ENCODE measurements at places on chromosomes 4 and X.

DNA sequence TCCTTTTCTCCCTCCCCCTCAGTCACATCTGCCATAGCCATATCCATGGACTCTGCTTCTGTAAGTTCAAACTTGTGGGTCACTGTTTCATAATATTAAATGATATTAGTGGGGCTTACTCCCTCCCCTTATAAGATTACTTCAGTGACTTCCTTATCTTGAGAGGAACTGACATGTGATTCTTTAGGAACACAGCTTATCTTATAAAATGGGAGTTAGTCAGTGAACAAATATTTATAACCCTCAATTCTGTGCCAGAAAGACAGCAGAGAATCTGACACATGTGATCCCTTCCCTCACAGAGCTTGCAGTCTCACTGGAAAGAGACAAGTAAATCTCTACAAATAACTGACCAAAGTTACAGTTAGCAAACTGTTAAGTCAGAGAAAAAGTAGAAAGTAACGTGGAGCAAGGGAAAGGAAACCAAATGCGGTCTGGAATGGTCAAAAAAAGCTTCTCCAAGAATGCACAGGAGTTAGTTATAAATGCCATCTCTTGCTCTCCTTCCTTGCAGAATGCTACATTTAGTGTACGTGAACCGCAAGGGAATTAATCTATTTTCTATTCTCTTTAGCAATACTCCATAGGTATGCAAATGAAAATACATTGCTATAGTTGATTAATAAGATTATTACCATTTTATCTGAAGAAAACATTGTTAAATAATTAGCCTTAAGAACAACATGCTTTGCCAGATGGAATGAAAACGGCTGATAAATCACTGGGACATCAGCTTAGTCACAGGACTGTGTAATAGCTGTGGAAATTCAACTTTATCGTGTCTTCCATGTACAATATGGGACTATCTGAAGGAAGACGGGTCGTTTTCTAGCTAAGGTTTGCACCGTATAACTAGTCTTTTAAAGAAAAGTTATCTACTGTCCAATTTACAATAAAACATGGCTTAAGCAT is 29.0 kb downstream of the SGMS2 start:
- no peak for DNase-seq

DNA sequence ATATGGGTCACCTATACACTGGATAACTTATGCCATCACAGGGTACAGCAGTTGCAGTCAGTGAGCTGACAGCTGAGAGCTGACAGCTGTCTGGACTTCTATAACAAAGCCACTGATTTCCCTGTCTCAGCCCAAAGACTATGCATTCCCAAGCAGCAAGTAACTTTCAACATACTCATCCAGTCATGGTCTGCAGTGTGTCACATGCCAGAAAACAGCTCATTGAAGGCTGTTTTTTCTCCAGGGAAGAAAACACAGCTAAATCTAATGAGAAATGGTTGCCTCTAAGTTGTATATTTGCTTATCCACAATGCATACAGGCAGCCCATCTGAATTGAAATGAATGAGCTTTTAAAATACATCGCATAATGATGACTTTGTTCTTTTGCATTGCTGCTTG is 6.3 kb downstream of the KIAA1210 start:
- no peak for DNase-seq

- no peak for DNase-seq
Measured at GRCh38 chr4:8332038-8332857, 62.7 kb downstream of the HTRA3 start.

- no peak for DNase-seq
Measured at GRCh38 chr4:99647071-99647470, 10.6 kb downstream of the C4orf54 start.

- no peak for DNase-seq
Measured at GRCh38 chr4:153223930-153224329, 19.7 kb downstream of the TRIM2 start.

DNA sequence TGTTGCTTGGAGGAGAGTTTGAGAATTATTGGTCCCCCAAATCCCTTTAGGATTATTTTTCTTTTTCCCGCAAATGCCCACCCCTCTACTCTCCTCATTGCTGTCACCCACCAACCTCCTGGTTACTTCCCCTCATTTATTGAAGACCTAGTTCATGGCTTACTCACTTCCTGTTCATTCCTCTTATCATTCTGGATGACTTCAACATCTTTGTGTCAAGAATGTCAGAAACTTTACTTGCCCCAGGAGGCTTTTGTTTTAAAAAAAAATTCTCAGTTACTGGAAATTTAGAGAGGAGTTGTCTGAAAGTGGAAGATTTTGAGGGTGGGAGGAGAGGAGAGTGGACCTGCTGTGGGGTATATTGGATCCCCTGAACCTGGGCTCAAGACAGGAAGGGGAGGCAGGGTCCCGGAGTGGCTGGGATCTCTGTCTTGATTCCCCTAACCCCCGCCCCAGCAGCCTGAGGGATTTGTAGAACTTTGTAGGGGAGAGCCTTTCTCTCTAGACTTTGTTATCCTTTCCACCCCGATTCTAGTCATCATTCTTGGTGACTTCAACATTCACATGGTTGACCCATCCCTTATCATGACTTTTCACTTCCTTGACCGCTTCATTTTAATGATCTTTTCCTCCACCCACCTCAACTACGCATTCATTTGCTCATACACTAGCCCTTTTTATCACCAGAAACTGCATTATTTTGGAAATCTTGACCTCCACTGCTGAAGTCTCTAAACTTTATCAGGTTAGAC is 69.9 kb upstream of the ESX1 start:
- DNase-seq, result no peak

GRCh38 chr4:159013692-159014091 is 89.2 kb upstream of the RAPGEF2 start:
- DNase-seq, result no peak

DNA sequence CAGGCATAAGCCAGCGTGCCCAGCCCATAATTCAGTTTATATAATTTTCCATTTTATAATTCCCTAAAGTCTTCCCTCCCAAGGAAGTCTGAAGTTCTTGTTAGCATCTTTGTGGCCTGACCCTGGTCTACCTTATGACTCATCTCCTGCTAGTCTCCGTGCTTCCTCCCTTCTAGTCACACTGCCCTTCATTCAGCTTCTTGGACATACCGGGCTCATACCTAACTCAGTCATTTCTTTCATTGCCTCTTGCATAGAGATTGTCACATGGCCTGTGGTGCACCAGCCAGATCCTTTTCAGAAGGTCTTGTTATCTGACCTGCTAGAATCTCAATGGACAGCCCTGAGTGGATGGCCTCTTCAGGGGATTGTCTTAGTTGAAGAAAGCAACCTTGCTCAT is 22.8 kb upstream of the MAML3 start:
- no peak for DNase-seq

DNA sequence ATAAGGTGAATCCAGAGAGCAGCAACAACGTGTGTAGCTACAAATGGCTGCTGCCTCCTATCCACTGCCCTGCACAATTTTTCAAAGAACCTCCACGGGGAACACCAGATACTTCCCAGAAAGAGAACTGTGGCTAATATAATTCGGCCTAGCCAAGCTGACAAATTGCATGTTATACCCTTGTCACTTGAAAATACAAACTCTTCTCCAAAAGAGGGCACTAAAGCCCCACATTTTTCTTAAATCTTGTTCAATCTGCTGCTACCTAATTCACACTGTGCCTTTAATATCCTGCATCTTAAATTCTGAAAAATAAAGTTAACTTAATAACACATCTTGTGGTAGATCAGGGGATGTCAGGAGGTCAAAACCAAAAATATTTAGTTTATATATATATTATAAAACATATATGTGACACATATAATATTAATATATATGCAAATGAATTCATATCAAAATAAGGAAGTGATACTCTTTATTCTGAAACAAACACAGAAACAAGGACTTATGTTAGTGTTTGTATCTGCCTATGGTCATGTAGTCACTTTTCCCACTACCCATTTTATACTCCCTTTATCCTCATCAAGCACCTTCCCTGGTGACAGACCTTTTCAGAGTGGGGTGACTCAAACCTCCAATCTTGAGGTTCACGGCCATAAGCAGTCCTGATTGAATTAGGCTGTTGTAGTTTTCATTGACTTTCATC is 24.1 kb downstream of the CT45A1 start:
- DNase-seq, result no peak

DNA sequence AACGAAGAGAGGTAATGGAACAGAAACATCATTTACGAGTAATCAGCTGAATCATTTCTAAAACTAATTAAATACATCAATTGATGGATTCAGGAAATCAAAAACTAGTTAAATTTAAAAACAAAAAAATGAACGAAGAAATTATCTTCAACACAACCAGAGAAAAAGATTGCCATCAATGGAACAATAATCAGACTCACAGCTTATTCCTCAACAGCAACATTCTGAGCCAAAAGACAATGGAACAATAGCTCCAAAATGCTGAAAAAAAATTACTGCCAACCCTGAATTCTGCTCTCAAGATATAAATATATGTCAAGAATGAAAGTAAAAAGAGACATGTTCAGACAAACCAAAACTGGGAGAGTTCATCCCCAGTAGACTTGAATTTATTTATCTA is 65.5 kb upstream of the KLF3 start:
- no peak for DNase-seq

DNA sequence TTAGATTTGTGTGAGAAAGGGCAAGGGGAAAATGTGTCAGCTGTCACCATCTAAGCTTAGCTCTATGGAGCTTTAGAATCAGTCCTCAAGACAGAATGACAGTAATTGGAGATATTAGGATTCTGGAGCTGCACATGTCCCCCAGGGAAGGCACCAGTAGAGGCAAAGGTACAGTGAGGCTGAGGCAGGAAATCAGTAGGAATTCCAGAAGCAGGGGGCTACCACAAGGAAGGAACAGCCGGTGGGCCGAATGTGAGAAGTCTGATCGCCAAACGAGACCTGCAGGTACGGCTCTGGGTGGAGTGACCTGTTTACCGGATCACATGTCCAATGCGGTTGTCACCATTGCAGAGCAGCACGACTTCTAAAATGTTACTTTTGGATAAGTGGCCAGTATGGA is 52.6 kb downstream of the RNF150 start:
- no peak for DNase-seq

DNA sequence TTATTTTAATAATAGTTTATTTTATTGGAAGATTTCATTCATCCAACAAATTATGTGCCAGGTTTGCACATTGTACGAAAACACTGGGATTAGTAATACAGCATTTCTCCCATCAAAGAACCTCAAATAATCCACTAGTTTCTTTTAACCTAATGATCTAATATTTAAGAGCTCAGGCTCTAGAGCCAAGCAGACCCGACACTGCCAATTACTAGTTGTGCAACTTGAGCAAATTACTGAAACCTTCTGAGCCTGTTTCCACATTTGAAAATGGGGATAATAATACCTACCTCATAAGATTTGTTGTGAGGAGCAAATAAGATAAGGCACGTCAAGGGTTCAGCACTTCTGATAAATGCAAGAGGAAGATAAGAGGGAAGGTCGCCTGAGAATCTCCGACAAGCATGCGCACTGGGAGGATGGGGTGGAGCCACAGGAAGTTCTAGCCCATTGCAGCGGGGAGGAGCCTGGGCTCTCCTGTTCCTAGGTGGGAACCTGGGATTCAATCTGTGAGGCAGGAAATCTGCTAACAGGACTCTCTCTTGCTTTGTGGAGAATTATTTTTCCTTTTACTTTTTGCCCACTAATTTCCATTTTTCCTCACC is 141.5 kb upstream of the SMAD1 start:
- no peak for DNase-seq

DNA sequence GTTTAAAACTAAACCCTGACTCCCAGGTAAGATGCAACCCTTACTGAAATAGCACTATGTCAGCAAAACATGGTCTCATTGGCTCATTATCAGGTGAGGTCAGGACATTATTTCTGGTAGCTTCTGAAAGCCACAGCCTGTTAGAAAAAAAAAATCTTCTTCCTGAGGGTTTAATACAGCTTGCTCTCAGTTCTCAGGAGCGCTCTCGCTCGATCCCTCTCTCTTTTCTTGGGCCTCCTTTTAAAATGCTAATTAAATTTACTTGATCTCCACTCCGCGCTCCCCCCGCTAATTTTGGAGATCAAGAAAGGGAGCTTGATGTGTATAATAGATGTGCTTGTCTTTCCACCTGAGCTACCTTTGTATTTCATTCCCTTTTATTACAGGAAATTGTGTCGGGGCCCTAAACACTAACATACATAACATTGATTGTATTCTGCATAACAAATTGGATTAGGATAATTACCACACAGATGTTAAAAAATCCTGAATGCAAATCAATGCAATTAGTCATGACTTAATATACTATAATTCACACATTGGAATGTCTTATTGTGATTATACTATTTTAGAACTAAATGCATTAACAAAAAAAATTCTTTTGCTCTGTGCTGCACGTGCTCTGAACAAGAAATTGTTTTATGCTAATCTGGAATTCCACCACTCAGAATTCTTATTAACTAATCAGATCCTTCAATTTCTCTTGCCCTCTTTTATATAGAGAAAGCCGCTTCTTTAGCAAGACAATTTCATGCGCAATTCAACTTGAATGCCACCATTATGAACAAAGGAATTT is 101.6 kb upstream of the TEX13D start:
- DNase-seq, result no peak

- no peak for DNase-seq
Measured at GRCh38 chr4:185697488-185697887, 114.5 kb downstream of the SORBS2 start.

DNA sequence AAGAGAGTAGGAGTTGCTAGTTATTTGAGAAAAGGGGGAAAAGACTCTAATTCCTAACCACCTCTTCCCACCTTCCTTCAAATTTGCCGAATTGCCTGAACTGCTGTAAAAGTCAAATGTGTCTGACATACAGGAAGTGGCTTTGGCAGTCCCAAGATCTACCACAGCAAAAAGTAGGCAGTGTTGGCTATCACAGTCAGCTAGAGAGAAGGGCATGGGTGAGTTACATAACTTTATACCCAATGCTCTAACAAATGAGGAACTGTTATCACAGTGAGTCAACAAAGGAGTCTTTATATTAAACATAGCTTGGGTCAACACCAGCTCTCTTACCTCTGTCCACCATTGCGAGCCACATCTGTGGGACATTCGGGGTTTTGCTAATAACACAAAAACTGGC is 2.4 kb upstream of the MBNL3 start:
- DNase-seq, result no peak

DNA sequence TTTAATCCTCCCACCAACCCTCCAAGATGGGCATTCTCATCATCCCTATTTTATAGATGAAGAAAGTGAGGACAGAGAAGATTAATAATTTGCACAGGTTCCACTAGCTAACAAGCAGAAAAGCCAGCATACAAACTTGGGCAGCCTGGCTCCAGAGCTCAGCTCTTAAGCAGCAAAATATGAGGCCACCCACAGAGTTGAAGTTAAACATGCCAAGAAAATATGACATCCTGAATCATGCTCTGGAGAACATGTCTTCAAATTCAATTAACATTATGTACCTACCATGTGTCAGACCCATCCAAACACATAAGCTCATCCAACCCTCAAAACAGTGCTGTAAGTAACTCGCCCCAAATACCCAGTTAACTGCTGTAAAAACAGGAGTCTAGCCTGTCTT is 33.9 kb downstream of the USP46 start:
- DNase-seq, result no peak

- no peak for DNase-seq
Measured at GRCh38 chrX:40439625-40440532, 140.9 kb upstream of the ATP6AP2 start.

GRCh38 chrX:13620207-13620606 is 32.7 kb upstream of the TCEANC start:
- DNase-seq, result no peak

All from thymus (tissue), 14 donors.